Activated CD4-positive, alpha-beta T cell treated with anti-CD3 and anti-CD28 coated beads, Interleukin-2, amount 10 ng/mL, durations not matched to agents 7 days and 5 days (primary cell): ENCODE measurements at places on chromosomes 12 and 14.

- DNase-seq, result no peak
Measured at GRCh38 chr14:68624541-68625220, 168.2 kb downstream of the ZFP36L1 start.

DNA sequence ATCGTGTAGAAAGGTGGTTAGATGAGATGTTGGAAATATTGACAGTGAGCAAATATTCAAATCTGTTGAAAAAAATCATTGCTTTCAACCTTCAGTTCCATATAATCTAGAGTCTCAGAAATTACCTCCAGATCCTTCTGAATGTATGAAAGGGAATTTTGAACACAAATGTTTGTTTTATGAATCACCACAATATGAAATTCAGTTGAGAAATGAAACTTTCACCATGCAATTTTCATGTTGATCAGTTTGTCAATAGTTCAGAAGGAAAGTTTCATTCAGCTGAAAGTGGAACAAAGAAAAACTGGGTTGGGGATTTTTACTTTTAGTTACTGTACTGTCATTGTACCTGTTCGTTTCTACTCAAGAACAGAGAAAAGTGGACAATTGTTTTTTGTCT is 953.6 kb downstream of the SLC6A15 start:
- DNase-seq, result no peak

DNA sequence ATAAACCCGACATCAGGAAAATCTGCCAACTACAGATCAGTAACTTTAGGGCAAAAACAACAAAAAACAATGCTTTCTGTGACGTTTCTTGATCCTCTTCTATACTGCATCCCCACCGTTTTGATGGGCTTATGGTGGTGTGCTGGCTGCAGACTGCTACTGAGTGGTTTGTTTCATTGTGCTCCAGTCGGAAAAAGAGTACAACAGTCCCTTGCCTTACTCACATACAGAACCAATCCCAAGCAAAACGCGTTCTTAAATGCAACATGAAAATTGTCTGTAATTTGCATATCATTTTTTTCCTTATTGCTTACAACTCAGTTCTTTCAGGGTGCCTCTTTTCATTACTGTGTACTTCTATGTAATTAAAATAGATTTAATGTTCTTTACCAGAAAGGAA is 2.3 kb downstream of the ETV6 start:
- no peak for DNase-seq

- DNase-seq, result no peak
Measured at GRCh38 chr12:67892259-67893021, 96.8 kb upstream of the IFNG-AS1 start.

GRCh38 chr12:22283006-22283506 is 51.5 kb downstream of the ST8SIA1 start:
- no peak for DNase-seq

DNA sequence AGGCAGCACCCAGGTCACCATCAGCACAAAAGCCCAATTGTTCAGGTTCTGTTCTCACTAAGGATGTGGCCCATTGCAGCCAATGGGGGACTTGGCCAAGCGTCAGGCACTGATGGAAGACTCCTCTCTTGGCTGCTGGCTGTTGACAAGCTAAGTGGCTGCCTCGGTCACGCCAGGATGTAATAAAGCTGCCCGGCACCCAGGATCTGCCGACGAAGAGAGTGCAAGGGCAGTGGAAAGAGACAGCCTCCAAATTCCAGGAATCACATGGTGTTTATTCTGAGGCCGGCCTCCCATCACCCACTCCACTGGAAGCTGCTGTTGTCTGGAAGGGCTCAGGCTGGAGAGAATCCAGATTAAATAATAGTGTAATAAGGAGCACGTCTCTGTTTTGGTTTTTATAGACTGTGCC is 451.8 kb upstream of the TBX3 start:
- no peak for DNase-seq

DNA sequence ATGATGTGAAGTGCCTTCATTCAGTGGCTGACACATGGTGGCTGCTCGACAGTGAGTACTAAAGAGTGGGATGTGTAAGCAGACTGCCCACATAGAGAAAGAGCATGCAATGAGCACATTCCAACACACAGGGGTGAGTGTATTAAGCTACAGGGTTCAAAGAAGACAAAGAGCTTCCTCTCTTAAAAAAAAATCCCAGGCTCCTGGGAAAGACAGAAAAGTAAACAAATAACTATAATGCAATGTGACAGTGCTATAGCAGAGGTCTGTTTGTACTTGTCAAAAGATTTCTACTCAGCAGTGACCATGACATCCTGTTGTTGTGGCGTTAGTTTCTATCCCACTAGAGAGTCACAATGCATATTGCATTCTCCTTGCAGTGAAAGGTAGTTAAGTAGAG is 12.4 kb upstream of the PCNX1 start:
- DNase-seq, result peak; percentile 24

GRCh38 chr12:40616383-40616915 is 75.8 kb upstream of the CNTN1 start:
- DNase-seq, result no peak

DNA sequence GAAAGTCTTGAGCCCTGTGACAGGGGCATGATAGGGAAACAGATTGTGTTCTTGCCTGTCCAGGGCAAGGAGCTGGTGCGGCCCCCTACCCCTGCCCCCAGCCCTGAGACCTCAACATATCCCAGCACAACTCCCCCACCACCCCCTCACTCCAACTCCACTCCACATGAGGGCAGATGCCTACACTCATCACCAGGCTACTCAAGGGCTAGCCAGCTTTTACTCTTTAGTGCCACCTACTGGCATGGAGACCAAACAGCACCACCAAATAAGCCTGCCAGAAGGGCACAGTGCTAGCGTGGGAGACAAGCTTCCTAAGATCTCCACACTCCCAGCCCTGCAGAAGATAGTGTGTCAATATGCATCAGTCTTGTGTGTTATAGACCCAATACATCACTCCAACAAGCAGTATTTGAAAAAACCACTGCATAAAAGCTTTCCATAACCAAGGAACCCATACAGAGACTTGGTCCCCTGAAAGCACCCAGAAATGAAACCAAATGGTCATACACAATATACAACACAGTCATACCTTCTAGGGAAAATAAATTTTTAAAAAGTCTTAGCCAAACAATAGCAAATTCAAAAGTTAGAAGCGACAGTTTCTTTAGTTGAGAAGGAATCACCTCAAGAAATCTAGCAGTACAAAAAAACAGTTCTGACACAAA is 154.4 kb downstream of the KCNK10 start:
- DNase-seq, result peak; percentile 67

GRCh38 chr12:54725233-54725843 is 77.2 kb upstream of the DCD start:
- no peak for DNase-seq

DNA sequence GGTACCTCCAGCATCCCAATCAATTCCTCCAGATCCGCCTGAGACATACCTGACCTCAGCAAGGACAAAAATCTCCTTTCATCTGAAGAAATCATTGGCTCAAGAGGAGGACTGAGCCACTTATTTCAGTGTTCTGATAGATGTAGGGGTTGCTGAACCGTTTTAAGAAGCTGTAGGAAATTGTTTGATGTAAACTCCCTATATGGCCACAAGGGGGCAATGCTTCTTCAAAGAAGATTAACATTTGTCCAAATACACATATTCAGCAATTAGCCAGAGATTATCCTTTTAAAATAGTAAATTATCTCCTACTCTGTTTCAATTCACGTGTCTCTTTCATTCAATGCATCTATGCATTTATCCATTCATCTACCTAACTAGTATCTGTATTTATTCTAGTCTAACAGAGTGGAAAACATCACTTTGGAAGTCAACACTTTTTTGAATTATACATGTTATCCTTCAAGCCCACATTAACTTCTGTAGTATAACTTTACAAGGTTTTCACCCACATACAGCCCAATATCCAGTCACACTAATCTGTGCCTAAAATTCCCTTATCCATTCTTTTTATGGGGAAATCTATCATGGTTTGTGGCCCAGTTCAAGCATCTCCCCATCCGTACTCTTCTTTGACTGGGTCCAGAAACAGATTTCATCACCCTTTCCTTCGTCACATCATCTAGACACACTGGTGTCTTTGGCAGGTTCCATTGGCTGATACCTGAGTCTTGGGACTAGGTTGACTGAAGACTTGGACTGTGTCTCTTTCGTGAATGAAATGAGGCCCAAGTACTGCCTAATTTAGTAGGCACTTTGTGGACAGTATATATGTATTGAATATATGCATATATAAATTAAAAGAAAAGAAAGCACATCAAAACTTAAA is 411.0 kb upstream of the OR4E1 start:
- peak; percentile 60 for DNase-seq

DNA sequence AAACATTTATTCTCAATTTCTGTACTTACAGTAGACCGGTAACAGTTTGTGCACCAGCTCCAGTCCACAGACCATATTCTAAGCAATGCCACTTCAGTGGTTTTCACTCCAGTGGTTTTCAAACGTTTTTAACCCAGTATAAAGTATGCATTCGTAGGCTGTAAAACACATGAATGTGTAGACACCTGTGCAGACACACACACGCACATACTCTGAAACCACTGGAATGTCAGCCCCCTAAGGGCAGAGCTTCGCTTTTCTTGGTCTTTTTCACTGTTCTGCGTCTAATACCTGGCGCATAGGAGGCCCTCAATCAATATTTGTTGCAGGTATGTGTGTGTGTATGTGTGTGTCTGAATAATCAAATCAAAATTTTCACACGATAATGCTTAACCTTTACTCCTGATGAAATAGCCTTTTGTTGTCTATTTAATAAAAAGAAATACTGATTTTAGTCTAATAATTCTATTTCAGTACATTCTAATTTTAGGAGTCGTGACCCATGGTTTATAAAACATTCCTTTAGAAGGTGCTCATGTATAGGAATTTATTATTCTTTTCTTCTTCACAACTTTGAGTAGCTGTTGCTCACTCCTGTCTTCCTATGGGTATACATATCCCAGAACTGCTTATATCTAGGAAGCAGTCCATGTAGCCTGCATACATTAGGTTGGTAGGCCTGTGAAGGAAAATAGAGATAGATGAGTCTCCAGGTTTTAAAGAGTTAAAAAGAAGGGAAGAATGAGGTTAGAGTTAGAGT is 73.6 kb upstream of the REP15 start:
- DNase-seq, result no peak

- no peak for DNase-seq
Measured at GRCh38 chr12:78181544-78182162, 351.0 kb downstream of the NAV3 start.

DNA sequence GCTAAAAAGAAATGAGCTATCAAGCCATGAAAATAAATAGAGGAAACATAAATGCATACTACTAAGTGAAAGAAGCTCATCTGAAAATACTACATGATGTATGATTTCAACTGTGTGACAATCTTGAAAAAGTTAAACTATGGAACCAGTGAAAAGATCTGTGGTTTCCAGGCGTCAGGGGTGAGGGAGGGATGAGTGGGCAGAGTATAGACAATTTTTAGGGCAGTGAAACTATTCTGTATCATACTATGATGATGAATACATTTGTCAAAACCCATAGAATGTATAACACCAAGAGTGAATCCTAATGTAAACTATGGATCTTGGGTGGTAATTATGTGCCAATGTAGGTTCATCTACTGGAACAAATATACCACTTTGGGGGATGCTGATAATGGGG is 21.3 kb downstream of the SPX start:
- DNase-seq, result no peak

DNA sequence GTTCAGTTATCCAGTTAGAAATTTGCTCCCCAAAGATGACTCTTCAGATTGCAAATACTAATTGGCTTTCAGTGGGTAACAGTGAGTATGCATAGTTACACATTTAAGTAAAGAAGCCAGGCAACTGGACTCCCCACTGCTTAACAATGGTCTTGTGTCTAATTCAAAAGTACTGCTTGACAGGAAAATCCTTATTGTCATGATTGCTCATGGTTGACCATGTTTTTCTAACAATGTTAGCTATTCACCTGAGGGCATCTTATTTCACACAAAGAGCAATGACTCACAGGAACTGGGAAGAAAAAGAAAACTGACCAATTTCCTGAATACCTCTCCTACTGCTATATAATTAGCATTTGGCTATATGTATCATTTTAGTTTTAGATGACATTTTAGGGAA is 33.7 kb upstream of the ALG10B start:
- no peak for DNase-seq

GRCh38 chr12:26746121-26746714 is 86.8 kb downstream of the ITPR2 start:
- DNase-seq, result no peak

DNA sequence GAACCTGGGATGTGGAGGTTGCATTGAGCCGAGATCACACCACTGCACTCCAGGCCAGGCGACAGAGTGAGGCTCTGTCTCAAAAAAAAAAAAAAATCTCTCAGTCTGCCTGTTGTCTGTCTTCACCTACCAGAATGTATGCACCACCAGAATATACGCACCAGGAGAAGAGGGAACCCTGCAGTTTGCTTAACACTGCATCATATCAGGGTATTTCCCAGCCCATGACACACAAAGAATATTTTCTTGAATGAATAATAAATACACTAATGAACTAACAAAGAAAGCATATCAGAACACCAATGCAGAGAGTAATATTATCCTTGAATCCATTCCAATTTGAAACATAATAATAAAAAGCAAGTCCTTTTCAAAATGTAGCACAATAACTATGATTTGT is 44.2 kb upstream of the FOXN3 start:
- no peak for DNase-seq

DNA sequence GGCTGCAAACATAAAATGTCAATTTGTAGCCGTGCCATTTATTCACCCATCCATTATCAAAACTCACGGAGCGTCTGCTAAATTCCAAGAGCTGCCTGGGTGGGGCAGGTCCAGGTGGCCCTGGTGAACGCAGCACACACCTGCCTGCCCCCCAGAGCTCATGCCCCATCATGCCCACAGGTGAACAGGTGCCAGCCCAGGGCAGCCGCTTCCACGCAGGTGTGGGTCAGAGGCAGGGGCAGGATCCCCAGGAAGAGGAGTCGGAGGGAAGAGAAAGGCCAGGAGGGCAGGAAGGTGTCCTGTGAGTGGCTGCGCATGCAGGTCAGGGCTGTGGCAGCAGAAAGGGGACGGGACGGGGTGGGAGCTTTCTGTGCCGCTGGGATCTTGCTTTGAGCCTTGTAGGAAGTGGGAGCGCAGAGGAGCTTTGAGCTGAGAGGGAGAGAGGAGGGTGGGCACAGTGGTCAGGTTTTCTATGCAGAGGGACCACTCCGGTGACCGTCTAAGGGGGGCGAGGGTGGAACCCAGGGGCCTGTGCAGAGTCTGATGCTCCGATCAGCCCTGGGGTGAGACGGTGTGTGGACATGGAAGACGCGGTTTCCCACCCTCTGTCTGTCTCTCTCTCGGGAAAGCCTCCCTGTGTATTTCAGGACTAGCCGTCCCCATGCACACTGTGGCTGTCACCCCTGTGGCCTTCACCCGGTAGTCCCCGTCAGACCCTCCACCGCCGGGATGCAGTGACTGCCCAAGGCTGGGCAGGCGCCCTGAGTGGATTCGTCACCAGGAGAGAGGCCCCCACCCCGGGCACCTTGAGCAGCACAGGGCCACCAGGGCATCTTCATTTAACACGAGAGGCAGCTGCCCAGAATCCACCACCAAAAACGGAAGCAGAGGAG is 26.7 kb downstream of the GALNT9 start:
- no peak for DNase-seq
